Caco-2 (cell line): ENCODE measurements at places on chromosomes 11 and 22.

GRCh38 chr22:48021991-48022401 lies 1259.5 kb downstream of the TBC1D22A start:
- DNase-seq = no peak

- no peak for DNase-seq
Observed at GRCh38 chr11:78783301-78783700, 208.6 kb upstream of the NARS2 start.

DNA sequence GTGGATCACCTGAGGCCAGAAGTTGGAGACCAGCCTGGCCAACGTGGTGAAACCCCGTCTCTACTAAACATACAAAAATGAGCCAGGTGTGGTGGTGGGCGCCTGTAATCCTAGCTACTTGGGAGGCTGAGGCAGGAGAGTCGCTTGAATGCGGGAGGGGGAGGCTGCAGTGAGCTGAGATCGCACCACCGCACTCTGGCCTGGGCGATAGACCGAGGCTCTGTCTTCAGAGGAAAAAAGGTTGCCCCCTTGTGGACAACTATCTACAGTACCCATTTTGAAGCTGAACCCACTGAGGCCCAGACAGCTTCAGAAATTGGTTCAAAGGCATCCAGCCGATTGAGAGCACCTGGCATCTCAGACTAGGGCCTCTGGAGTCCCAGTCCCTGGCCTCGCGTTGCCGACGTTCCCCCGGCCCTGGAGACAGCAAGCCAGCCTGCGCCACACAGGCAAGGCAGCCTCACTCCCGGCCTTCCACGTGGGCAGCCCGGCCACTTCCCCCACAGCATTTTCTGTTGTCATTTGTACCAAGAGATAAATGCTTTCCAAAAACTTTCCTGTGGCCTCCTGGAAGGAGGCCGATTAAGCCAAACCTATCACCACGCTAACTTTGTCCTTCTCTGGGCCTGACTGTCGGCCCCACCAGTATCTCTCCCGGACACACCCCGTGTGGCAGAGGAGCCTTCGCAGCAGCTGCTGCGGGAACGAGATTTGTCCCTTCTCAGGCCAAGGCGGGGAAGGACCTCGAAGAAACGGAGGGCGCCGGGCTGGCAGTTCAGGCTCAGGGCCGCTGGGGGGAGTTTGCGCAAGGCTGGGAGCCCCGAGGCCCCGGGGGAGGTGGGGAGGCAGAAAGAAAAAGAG lies 82.8 kb downstream of the FLI1 start:
- peak; percentile 60 for DNase-seq

GRCh38 chr11:73412308-73412707 lies 36.1 kb downstream of the RELT start:
- DNase-seq = no peak

DNA sequence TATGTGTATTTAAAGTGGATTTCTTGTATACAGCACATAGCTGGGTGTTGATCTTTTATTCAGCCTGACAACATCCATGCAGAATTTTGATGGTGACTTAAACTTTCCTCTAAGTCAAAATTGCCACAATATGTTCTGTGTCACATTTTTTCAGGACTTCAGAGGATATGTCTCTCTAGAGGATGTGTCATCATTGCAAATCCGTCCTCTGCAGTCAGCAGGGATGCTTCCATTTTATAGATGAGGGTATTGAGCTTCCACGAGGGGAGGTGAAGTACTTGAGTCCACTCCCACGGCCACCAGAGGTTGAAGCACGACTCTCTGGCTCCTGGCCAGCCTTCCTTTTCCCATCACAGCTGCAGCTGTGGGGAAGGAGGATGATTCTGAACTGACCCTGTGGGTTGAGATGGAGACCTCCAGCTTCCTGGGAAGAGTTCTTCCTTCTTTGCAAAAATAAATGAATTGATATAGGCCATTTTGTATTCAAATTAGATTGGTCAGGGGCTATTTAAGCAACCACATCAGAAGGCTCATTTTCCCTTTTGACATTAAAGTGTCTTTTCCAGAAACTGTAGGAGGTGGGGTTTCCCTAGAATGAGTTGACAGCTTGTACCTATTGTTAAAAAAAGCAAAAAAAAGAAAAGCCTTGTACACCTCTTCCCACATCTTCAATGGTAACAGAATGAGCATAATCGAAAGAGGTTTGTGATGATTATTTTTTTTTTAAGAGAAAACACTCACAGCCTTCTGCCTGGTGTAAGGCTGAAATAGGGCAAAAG lies 55.2 kb upstream of the MYEOV start:
- peak; percentile 14 for DNase-seq

- DNase-seq = no peak
Observed at GRCh38 chr11:69890476-69890875, 71.3 kb upstream of the FGF3 start.

GRCh38 chr11:61567286-61568061 lies 13.4 kb downstream of the SYT7 start:
- DNase-seq = peak; percentile 90

DNA sequence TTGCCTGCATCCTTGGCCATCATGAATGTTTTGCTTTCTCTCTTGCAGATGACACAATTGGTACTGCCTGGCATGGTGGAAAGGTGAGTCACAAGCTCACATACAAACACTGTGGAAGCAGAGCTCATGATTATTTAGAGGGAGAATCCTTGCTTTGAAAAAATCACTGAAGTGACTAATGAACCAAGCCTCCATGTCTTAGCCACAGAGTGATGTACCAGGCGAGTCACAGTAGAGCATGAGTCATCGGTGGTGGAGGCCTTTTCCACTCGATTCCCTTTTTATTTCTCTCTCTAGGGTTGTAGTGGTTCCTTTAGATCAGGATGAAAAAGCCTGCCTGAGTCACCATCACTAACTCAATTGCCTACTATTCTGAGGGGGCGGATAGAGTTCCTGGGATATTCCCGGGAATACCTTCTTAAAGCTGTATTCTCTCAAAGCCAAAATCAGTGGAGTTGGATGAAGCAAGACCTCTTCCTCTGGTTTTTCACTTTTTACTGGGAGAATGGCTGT lies 49.6 kb upstream of the ALKBH3 start:
- DNase-seq = peak; percentile 7

DNA sequence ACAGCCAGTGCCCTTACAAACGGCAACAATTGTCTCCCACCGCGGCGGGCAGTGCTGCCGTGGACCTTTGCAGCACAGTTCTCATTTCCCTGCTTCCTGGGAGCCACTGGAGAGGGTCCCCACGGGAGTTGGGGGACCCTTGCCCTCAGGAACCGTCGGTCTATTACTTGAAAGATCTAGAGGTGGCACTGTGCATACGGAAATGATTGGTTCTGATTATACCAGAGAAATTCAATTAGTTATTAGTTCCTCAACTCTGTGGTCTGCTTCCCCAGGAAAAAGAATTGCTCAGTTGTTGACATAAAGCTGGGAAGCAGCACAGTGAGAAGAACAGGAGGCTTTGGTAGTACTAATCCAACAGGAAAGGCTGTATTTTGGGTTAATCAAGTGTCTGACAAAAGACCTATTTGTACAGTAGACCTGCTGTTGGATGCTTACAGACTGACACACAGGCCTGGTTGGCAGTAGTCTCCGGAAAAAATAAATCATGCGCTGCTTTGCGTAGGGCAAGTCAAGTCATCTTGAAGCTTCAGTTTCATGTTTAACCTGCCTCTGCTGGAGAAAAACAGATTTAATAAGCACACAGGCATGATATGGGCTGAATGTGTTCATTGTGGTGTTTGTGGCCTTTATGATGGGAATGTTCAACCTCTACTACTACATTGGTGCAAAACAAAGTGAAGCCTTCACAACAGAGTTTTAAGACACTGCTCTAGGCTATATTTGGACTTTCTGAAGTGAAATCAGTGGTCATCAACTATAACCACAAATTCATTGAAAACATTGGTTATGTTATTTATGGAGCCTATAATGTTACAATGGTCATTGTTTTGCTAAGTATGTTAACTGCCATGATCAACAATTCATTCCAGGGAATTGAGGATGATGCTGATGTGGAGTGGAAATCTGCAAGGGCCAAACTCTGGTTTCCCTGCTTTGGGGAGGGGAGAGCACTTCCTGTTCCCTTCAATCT lies 54.6 kb upstream of the SC5D start:
- DNase-seq = no peak

DNA sequence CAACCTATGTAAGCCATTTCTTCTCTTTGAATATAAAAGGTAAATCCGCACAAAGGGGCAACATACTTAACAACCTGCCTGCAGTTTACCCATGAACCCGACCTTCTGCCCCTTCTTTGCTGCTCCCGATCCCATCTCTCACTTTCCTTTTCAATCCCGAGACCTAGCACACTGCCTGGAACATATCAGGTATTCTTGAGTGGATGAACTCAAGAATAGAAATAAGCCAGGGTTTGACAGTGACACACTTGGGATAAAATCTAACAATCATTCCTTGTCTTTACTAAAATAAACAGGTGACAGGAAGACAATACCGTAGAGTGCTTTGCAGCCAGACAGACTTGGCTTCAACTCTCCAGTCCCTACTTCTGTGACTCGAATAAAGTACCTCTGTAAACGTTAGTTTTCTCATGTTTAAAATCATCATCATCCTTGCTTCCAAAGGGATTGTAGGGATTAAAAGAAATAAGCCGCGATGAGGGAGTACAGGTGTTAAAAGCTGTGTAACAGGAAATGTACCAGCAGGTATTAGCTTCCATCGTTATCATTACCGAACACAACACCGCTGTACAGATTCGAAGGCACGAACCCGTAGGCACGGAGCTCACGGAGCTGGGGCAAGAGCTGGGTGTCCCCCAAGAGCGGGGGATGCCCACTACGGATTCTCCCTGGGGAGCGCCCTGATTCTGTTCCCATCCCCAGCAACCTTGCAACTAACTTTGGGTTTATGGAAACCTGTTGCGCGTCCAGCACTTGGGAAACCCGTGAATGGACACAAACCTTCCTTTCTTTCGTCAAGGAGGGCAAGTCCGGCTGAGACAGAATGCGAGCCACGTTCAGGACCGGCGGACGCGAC lies 720 bp downstream of the UFD1 start:
- no peak for DNase-seq

DNA sequence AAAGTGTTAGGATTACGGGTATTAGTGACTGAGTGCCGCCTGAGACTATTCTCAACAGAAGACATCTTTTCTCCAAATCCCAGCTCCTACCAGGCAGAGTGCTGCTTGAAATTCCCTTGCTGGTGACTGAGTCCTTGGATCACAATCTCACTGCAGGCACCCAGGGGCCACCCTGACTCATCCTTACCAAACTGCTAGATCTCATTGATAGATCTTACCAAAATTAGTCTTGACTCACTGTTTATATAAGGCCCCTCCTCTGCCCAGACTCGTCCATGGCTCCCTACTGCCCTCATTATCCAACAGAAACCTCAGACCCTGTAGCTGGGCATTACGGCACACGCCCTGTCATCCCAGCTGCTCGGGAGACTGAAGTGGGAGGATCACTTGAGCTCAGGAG lies 14.7 kb downstream of the TBC1D10A start:
- no peak for DNase-seq

- DNase-seq = no peak
Observed at GRCh38 chr11:120635136-120635810, 123.7 kb downstream of the GRIK4 start.

- DNase-seq = no peak
Observed at GRCh38 chr22:26979294-26979693, 321.9 kb downstream of the MIAT start.

DNA sequence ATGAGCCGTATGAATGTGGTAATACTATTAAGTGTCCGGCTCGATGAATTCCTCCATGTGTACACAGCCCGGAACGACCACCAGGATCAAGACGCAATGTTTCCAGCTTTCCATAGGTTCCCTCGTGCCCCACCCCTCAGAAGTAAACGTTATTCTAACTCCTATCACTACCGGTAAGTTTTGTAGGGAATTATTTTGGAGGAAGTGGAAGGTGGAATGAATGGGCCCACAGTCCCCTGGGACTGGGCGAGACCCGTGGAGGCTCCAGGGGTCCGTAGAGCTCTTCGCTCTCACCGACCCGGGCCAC lies 720 bp upstream of the FAR1 start:
- DNase-seq = no peak

DNA sequence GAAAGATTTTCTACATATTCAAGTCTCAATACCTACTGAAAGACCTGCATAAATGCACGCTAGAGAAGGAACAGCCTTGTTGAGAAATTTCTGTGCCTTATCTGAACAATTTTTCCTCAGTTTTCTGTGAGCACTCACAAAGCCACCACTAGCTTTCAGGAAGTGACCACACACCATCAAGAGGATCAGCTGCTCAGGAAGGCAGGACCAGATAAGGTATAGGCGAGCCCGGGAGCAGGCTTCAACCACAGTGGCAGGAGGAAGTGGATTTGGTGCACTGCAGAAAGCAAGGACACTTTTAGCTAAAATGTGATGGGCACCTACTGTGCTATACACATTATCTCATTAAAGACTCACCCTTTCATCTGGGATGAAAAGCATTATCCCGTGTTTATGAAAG lies 220.8 kb downstream of the RAB38 start:
- DNase-seq = no peak

DNA sequence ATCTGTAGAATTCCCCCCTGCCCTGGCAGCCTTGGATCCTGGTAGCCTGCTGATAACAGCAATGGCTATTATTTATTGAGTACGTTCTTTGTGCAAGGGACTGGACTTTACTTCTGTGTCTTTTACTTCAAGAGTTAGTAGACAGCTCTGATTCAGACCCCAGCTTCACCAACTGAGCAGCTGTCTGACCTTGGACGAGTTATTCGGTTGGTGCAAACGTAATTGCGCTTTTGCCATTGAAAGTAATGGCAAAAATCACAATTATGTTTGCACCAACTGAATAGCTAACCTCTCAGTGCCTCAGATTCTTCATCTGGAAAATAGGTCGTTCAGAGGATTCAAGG lies 108.9 kb downstream of the TIMP3 start:
- DNase-seq = no peak
